Kidney glomerular epithelial cell (primary cell): ENCODE measurements at places on chromosomes 2 and 18.

DNA sequence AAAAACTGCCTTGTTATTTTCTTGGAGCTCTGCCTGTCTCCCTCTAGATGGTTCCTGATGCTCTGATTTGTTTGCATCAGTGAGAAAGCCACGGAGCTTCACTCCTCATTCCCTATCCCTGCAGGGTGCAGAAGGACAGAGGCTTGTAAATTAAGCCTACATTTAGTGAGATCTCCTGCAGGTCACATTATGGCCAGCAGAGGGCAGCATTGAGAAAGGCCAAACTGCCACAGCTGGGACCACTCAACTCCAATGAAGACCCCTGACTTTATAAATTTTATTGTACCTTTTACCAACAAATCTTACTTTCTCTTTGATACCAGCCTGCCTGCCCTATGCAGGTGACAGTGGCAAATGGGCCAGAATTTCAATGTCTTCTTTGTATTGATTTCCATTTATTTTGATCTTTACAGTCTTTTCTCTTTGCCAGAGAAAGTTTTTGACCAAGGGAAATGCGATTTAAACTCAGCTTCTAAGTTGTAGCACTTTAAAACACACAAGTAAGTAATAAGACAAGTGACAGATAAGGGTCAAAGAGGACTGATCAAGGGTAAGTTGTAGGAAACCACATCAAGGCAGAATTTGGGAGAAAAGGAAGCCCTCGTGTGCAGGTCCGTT, 1029.1 kb upstream of the KLHL29 start:
- DNase-seq: no peak

DNA sequence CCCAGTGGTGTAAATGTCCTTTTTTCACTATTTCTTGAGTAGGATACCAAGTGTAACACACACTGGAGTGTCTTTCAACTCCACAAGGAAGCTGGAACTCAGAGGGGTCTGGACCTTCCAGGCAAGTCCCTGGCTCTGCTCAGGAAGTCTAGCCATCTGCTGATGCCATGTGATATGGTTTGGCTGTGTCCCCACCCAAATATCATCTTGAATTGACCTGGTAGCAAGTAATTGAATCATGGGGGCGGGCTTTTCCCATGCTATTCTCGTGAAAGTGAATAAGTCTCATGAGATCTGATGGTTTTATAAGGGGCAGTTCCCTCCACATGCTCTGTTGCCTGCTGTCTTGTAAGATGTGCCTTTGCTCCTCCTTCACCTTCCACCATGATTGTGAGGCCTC, 99.4 kb upstream of the CDC42EP3 start:
- DNase-seq: no peak

DNA sequence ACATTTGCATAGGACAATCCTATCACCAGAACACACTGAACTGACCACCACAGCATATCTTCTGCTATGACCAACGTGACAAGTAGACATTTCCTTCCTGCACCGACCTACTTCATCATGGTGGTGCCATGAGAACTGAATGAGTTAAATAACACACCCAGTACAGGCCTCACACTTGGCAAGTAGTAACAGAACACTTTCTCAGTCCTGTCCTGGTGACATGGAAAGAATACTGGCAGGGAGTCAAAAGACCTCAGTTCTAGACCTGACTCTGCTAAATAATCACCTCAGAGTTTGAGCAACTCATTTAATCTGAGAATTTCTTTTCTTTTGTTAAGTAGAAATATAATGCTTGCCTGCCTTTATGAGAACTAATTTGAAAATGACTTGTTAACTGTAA, 186.3 kb upstream of the SMAD7 start:
- DNase-seq: no peak

- DNase-seq: no peak
These were observed 6.9 kb downstream of the CD28 start for GRCh38 chr2:203713381-203713780.

DNA sequence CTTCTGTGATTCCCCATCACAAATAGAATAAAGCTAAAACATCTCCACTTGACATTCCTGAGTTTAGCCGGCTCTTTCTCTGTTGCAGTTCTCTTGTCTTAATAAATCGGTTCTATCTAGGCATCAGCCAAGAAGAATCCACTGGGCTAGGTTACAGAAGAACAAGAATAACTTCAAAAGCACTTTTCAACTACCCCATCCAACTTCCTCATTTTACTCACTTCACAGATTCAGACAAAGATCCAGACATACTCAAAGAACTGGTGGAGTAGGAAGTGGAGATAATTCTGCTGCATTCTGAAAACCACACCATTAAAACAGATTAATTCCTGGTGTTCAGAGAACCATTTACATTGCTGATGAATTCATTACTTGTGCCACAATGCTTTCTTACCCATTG, 9.6 kb upstream of the ALPK2 start:
- DNase-seq: peak; percentile 55

DNA sequence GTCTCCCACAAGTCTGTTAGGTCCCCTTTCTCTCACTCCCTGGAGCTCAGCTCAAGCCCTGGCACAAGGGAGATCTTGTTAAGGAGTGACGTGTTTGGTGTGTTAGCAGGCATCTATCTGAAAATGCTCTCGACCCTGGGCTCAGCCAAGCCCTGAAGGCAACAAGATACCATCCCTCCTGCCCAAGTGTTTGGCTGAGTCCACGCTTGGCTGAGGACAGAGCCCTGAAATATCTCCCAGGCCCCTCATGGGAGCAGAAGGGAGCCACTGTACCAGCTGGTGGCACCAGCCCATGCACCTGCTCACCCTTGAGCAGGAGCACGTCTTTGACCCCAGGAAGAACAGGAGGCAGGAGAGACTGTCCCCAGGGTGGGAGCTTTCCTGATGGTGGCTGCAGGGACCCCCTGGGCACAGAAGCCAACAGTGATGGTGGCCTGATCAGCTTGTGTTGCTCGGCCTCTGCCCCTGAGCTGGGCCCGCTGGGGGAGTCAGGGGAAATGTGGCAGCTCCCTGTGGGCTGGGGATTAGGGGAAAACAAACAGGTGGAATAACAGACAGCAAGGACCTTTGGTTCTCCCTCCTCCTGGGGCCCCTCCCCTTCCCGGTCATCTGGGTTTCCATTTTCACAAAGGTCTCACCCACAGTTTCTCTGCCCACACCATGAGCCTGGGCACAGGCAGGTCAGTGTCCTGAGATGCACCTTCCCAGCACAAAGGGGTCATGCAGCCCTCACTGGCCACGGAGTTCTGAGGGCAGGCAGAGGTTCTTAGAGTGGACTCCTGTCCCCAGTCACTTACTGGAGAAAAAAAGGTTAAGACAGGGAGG, 91.6 kb downstream of the RHOB start:
- DNase-seq: no peak

DNA sequence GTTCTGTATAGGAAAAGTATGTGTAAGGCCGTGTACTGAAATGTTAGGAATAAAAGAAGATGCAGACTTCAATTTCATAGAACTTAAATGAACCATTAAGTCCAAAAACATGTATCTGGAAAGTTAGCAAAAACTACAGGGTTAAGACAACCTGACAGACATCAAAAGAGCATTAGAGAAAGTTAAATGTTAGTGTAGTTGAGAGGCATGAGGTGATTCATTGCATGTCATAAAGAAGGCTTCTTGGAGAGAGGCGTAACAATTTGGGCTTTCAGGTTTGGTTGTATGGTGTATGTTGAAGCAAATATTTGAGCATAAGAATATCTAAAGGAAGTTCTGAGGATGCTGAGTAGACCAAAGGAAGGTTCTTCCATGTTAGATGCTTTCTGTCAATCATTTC, 6.3 kb downstream of the EPC2 start:
- no peak for DNase-seq

DNA sequence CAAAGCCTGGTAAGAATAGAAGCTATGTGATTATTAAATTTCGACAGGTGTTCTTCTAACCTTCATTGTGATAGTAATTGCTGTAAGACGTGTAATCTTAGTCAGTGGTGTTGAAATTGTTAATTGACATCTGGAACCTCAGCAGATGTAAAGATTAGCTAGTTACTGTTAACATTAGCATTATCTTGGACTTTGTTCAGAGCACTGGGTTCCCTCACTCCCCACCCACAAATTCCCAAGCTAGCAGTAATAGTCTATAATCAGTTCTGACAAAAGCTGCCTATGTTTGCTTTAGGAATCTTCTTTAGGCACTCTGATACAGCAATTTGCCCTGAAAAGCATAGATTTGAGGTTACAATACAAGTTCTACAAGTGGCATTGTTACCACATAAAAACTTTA, 233.7 kb downstream of the EN1 start:
- DNase-seq: no peak

DNA sequence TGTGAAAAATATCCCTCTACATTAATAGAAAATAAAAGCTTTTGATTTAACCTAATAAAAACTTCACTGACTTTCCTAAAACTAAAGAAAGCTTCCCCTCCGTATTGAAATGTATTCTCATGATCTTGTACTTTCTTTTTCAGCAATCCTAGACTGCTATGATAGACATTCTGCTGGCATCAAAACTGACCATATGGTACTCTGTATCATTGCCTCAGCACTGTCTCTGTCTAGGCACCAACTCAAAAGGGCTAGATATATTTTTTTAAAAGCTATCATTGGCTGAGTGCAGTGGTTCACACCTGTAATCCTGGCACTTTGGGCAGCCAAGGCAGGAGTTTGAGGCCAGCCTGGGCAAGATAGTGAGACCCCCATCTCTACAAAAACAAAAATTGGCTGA, 32.9 kb downstream of the CDKL4 start:
- no peak for DNase-seq

DNA sequence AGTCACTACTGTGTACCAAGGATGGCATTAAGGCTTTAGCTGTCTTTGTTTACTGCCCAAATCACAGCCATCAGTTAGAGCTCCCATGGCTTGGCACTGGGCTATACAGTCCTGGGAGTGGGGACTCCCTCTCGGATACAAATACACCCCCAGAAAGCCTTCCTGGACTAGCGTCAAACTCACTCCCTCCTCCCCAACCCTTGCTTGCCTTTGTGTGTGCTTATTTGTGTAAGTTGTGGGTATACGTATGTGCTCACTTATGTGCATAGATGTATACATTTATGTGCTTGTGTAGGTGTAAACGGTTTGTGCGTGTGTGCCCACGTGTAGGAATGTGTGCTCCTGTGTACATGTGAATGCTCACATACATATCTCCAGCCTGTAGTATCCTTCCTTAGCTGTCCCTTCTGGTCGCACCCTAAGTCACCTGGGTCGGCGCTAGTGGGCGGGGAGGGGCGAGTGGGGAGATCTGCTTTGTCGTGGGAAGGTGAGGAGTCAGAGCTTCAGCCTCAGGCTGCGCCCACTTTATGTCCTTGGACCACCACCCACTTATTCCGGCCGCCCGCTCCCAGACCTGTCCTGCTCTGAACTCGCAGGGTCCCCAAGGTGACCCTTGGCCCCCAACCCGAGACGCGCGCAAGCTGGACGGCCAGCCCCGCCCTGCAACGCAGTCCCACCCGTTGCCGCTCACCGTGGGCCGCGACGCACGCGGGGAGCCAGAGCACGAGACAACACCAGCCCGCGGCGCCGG, 461 bp downstream of the PRADC1 start:
- DNase-seq: no peak

GRCh38 chr18:46632401-46633071, 24.5 kb downstream of the LOXHD1 start:
- DNase-seq: peak; percentile 47

DNA sequence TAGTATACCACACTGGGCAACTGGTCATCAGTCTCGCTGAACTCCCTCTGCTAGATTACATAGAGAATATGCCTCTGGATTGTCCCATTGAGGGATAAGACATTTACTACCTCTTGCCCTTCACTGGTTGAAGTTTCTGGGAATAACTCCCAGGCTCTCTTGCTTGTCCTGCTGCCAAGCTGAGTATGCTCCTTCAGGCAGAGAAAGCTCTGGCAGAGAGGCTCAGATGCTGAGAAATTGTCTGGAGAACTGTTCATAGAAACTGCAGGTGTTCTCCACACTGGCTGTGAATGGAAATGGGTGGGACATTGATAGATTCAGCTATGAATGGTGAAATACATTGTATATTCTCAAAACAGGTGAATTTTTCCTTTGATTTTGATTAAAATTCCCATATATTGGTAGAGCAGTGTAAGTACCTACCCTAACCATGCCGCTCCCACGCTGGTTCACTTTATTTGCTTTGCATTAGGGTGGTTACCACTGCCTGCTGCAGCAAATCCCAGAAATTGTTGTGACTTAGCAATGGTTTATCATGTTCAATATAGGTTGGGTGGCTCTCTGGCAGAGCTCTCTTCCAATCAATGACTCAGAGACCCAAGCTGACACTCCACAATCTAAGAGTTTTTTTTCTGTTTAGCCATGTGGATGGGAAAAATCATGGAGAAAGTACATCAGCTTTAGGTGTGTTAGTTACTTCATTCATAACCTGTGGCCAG, 36.7 kb downstream of the FAM117B start:
- DNase-seq: no peak

GRCh38 chr2:216030216-216030615, 16.9 kb upstream of the MREG start:
- DNase-seq: no peak

DNA sequence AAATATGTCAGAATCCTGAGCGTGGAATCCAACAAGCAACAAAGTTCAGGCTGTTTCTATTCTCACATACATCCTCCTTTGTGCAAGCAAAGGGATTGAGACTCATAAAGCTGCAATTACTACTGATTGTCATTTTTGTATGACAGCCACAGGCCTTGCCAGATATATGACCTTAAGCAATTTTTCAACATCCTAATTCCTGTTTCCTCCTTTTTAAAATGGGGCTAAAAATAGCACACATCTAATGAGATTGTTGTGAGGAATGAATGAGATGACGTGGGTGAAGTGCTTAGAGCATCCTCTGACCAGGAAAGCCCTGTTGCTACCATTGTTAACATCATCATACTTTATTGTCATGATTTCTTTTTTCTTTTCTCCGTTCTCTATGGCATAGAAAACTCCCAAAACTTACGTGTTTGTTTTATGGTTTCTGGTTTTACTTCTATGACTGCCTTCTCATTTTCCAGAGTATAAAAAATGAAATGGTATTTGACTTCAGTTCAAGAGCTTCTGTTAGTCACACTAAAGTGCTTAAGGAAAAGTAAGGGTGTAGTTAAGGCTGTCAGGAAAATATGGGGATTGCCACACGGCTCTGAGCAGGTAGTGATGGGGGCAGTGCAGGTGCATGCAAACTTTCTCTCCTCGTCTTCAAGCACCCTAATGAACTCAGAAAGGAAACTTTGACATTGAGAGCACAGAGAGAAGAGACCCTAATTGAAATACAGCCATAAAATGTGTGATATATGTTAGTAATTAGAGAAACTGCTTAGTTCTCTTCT, 590.6 kb upstream of the NETO1 start:
- no peak for DNase-seq

DNA sequence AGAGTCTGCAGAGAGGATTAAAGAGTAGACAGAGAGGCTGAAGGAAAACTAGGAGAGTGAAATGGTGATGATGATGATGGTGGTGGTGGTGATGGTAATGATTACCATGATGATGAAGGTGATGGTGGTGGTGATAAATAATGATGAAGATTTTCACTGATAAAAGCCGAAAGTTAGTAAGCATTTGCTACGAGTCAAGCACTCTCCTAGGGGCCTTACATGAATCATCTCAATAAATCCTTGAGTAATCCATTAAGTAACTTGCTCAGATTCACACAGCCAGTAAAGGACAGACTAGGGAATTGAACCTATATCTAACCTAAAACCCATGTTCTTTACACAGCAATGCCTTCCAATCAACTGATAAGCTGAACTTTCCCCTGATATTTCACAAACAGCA, 106.7 kb upstream of the PGAP1 start:
- DNase-seq: no peak

GRCh38 chr2:233912691-233913423, 4.3 kb upstream of the TRPM8 start:
- DNase-seq: peak; percentile 23
